HFFc6 (cell line): ENCODE measurements at places on chromosomes 7 and 10. TPM values are rescaled to one million over a fixed set of nuclear protein-coding genes. Genes with fewer than 3 reads are reported as not detected.

GRCh38 chr7:105188201-105188600 is 174.2 kb downstream of the KMT2E start:
- H3K4me1 ChIP-seq: peaks cover 35% of the 10 kb centered on the region
- no peak for DNase-seq
- H3K27ac ChIP-seq: no peak overlapping the region
- no peak overlapping the region for H3K4me3 ChIP-seq

DNA sequence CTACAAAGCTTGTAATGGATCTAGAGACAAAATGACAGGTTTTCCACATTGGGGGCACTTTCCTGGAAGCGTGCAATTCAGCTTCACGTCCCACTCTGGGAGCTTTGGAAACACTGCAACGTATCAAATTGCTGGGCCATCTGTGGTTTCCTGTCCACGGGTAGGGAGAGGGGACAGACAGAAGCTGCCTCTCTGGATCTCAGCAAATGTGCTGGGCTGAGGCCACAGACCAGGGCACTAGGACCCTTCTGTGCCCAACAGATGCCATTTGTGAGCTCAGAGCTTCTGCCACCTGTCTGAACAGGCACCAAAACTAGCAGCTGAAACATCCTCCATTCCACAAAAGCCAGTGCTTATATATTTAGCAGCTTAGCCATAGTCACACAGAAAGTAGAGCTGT is 40.9 kb upstream of the FRMD4A start:
- no peaks in the 10 kb centered on the region for H3K36me3 ChIP-seq
- peaks cover 34% of the 10 kb centered on the region for H3K27me3 ChIP-seq
- H3K4me1 ChIP-seq: peaks cover 21% of the 10 kb centered on the region
- H3K27ac ChIP-seq: no peak overlapping the region

- H3K27me3 ChIP-seq: peaks cover 2% of the 10 kb centered on the region; the same call in 1 of the 2 replicates
- H3K4me3 ChIP-seq: no peak overlapping the region
- no peaks in the 10 kb centered on the region; the same call in 1 of the 2 replicates for H3K36me3 ChIP-seq
- H3K27ac ChIP-seq: no peak overlapping the region
These were observed 277.4 kb upstream of the PHYHIPL start for GRCh38 chr10:58898854-58899573.

- no peaks in the 10 kb centered on the region for H3K27me3 ChIP-seq
- H3K36me3 ChIP-seq: no peaks in the 10 kb centered on the region
- H3K4me1 ChIP-seq: no peaks in the 10 kb centered on the region
- H3K27ac ChIP-seq: no peak overlapping the region
These were observed 346.6 kb upstream of the BMPER start for GRCh38 chr7:33558549-33559323.

Gene LIPM
- not detected in 3 replicates for total RNA-seq

Gene ANTXRL
- total RNA-seq: not detected in 3 replicates

Gene VWA2
- not detected in 3 replicates for total RNA-seq
